CD8-positive, alpha-beta memory T cell (primary cell): ENCODE measurements at places on chromosomes 3 and 15.

GRCh38 chr3:104178680-104179079 is 1188.0 kb upstream of the ALCAM start:
- DNase-seq = no peak

GRCh38 chr3:108552267-108553159 is 36.7 kb downstream of the CIP2A start:
- DNase-seq = no peak

DNA sequence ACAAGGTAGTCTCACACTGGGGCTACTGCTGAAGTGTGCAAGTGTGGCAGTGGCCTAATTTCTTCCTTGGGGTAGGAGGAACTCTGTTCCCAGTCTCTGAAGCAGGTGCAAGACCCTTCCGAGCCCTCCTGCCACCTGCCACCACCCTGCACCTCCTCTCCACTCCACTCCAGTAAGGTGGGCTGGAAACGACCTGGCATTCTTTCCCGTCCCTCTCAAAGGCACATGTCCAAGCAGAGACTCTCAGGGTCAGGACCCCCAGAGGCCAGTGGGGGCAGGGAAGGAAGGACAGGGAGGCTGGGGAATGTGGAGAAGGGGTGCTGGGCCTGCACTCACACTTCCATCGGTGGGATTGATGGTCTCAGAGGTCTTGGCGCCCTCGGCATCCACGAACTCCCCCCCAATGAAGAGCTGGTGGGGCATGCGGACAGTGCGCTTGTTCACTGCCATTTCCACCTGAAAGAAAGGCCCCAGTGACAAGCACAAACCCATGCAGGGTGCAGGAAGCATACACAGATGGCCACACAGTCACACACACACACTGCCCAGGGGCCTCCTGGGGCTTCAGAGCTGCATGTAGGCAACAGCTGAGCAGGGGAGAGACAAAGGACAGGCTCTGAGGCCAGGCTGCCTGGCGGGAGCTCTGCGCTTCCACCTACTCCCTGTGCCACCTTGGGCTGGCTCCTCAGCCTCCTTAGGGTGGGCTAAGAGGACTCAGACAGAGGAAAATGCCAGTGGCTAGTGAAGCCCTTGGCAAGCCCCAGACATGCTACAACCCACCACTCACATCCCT is 43.8 kb downstream of the ALDH1L1 start:
- no peak for DNase-seq

DNA sequence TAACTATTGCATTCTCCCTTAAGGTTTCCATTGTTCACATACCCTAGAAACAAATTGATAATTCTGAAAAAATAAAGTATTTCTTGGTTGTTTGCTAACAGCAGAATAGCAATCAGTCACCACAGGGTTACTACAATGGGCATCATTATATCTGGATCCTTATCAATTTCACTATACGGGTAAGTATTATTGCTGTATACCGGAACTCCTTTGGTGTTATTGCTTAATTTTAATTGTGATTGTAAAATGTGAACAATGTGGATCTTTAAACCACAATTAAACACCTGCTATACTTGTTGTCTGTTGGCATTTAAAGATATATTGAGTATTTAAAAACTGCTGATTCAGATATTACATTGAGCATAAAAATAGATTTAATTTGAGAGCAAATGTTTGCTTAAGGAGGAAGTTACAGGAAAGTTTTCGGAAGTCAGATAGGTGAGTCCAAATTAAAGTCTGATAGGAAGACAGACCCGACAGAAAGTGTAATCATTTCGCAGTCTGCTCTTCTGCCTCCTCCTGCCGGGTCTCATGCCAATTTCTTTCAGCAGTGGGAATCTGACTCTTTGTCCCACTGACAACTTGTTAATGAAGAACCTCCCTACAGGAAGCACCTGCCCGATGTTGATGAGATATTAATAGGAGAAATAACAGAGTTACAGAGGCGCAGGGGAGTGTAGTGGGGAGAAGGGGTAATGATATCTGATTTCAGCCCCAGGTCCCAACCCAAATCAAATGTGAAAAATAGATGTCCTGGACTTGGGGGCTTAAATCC is 169.7 kb upstream of the TBC1D5 start:
- DNase-seq = no peak

DNA sequence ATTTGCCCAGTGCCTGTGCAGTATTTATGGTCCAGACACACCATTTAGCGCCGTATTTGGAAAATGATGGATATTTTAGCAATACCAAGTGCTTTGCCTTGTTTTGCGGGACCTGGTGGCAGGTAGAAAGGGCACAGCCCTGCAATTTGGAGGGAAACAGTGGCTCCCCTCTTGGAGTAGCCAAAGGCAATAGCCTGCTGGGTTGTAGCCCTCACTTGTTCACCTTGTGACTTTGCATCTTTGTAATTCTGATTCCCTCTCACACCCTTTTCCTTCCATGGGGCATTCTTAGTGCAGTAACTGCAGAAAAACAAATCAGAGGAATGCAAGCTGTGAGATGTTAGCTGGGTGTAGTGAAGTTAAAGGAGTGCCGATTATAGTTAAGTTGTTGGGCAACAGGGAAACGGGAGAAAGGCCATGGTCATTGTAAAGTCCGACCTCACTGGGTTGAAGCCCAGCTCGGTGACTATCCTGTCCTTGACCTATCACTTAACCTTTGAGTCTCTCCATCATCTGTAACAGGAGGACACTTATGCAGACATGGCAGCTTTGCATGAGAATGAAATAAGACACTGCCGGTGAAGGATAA is 131.0 kb upstream of the KLHL25 start:
- no peak for DNase-seq

DNA sequence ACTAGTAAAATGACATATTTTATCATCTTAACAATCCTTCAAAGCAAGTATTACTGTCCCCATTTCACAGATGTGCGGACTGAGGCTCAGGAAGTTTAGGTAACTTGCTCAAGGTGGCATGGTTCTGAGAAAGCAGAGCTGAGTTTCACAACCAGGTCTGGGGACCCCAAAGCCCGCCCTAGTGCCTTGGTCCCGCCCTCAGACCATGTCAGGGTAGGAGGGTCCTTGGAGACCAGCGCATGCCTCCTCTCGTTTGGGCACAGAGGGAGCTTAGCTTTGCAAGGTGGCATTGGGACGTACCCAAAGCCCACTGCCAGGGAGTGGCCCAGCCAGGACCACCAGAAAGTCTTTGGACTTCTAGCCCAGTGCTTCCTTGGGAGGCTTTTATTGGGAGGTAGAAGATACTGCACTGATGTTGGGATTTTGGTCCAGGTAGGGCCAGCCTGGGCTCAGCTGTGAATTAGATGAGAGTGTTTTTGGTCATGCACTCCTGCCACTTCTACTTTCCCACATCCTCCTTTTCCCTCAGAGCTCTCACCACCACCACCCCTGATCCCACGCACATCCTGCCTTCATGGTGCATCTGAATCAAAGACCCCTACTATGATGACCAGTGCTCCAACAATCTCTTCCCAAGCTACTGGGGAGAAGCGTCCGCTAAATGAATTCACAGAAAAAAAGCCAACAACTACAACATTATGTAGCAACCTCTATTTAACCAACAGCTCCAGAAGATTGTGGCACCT is 307.9 kb downstream of the TLE3 start:
- DNase-seq = no peak

DNA sequence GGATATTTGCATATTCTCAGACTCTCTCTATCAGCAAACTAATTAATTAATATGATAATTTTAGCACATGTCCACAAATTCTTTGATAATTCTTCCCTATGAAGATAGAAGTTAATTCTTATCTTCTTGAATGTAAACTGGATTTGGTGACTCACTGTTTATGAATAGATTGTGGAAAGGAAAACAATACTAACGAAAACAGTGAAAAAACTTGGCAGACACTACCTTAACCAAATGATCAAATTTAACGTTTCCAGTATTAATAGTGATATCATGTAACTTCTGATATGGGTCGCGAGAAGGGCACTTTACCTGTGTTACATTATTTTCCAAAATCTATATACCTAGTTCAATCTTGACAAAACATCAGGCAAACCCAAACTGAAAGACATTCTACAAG is 401.0 kb downstream of the SI start:
- no peak for DNase-seq

DNA sequence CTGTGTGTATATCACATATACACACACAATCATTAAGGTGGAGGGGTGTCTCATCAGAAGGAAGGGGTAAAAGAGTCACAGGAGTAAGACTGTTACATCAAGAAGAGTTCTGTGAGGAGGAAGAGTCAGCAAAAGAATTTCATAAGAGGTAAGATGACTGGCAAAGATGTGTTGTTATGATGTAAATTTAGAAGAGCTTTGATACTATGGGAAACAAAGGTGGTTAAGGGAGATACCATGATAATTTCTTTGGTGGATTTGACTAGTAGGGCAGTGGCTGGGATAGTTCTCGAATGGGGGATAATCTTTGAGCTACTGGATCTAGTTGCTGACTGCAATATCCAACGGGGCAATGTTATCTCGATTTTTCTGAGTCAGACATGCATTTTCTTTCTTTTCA is 61.6 kb downstream of the STAG1 start:
- no peak for DNase-seq

- DNase-seq = no peak
Observed at GRCh38 chr3:122097141-122097540, 42.0 kb downstream of the CD86 start.

GRCh38 chr15:73844356-73844755 is 29.0 kb upstream of the TBC1D21 start:
- DNase-seq = no peak

DNA sequence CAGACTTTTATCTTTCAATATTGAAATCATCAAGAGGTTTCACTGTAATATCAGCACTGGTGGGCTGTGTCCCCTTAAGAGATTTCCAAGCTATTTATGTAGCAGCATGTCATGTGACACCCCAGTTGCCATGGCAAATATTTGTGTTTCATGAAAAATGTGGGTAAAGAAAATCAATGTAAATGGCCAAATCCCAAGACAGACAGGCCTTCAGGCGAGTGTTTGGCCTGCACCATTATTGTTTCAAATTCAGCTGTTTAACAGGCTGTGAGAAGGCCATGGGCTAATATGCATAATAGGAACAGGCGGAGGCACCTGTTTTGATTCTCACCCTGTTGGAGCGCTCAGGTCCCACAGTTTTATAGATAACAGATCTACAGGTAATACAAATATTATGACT is 104.2 kb downstream of the IQCH start:
- no peak for DNase-seq

DNA sequence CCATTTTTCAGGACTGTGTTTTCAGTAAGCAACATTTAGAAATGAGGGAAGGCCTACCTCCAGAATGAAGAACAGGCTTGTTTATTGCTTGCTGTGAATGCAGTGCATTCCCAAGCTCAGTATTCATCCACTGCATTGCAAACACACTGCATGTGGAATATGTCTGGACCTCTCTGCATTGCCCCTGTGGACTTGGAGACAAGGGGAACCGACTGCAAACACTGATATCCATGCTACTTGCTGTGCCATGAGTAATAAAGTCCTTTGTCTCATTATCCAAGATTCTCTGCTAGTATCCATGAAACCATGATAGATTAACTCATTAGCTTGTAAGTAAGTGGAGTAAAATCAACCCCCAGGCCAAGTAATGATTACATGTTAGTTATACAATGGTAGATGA is 301.2 kb upstream of the NR2E3 start:
- no peak for DNase-seq

DNA sequence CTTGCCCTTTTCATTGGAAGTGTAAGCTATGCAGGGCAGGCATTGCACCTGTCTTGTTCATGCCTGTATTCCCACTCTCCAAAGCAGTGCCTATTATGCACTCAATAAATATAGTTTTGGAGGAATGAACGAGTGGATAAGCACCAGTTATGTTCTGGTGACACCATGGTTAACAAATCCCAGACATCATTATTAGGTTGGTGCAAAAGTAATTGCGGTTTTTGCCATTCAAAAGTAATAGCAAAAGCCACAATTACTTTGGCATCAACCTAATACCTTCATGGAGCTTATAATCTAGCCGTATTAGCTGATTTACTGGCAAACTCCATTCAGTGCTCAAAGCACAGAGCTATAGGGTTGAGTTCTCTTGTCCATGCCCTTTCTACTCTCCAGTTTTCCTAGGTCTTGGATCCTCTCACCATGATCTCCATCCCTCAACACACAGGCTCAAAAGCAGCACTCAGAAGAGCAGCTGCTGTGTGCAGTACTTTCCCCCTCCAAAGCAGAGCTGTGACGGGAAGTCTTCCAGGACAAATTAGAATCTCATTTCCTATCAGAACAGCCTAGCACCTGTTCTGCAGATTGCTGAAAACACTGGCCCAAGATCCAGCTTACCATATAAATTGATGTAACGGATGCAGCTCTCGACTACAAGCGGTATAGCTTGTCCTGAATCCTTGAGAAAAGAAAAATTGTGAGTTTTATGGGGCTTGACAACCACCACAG is 63.2 kb upstream of the RAD18 start:
- no peak for DNase-seq

DNA sequence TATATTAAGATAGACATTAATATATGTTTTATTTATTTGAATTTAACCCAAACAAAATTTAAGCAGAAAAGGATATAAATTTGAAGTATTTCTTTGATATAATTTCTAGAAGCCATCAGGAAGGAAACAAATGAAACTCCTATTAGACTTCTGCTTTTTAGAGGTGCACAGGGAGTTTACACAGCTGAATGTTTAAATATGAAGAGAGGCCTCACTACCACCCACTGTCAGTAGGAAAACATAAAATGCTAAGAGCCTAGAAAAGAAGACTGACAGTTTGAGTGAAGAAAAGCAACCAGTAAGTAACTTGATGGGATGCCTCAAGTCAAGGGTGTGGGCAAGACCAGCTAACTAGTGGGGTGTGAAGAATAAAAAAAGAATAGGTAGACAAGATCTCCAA is 19.7 kb downstream of the PLSCR2 start:
- DNase-seq = no peak

DNA sequence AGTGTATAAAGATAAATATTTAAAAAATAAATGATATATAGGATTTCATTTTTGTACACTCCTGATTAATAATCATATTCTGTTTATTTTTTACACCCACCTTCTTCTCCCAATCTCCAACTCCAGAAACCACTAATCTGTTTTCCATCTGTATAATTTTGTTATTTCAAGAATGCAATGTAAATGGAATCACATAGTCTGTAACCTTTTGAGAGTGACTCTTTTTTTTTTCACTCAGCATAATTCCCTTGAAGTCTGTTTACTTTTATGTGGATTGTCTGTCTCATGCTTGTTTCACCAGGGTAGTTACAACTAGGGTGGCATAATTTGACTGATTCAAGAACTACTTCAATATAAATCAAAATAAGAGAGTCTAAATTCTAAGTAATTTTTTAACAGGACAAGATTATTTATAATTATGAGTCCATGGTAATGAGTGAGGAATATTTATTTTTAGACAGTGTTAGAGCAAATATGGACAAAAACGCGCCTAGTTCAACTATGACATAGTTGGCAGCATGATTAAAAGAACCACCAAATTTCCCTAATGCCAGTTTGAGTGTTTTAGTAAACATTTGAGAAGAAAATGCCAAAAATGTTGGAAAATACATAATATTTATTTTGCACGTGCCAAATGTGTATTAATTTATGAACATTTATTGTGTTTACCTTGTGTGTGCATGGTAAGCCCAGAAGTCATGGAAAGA is 19.4 kb upstream of the MFSD1 start:
- no peak for DNase-seq

- no peak for DNase-seq
Observed at GRCh38 chr15:51193526-51193925, 98.8 kb upstream of the TNFAIP8L3 start.
